ENCODE measurements at places on chromosomes 4 and X.

- no peak for DNase-seq
These were observed 8.7 kb upstream of the TADA2B start for GRCh38 chr4:7034262-7035081.

DNA sequence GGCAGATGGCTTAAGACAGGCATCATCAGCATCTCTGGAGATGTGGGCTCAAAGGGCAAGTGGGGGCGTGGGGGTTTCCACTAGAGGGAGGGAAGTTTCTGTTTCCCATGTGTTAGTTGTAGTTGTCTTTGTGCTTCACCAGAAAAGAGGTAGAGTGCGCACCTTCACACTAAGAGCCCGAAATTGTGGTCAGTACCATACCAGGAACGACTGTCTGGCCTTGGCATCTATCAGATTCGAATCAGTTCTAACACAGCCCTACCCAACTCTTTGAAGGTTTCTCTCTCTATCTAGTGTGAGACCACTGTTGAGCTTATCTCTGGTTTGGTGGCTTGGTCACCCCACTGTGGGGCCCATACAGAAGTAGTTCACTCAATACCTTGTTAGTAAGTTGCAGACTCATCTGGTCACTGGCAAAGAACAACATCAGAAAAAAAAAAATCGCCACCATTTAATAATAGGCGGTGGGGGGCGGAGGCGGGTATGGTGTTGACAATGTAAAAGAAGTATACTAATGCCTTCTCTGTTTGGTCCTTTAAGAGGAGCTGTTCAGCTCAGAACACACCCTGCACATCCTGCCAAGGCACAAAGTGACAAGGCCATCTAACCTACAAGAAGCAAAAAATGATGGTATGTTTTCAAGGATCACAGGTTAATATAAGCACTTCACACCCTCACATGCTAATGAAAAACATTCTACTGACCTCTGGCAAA, 71.1 kb downstream of the NYX start:
- DNase-seq: no peak

- DNase-seq: no peak
These were observed 960 bp downstream of the TRPC3 start for GRCh38 chr4:121950680-121951520.

GRCh38 chr4:186067757-186068385, 1.1 kb upstream of the TLR3 start:
- no peak for DNase-seq

GRCh38 chr4:140163029-140163810, 9.2 kb upstream of the MAML3 start:
- DNase-seq: no peak

DNA sequence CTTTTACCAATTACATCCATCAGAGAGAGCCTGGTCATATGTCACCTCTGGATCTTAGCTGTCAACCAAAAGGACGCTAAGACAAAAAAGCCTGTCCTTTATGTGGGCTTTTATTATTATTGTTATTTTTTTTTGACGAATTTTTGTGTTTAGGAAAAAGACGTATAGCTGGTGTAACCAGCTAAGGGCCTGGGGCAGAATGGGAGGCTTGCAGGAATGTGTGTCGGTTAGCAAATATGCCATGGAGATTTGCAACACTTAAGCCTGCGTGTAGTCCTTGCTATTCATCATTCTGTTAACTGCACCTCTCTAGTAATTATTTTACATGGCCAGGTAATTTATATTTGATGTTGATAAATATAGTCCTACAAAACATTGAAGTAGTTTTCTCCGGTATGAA, 93.5 kb downstream of the TACR3 start:
- no peak for DNase-seq

- peak; percentile 15 for DNase-seq
These were observed 214.0 kb downstream of the CAMK2D start for GRCh38 chr4:113547487-113548042.

- no peak for DNase-seq
These were observed 1.6 kb downstream of the RAB33A start for GRCh38 chrX:130173190-130173895.

GRCh38 chrX:46204721-46205422, 340.3 kb downstream of the ZNF674 start:
- DNase-seq: no peak

GRCh38 chrX:45009371-45010000, 136.5 kb downstream of the KDM6A start:
- DNase-seq: no peak

- peak; percentile 27 for DNase-seq
These were observed 14.1 kb downstream of the NOP14 start for GRCh38 chr4:2948895-2949781.

DNA sequence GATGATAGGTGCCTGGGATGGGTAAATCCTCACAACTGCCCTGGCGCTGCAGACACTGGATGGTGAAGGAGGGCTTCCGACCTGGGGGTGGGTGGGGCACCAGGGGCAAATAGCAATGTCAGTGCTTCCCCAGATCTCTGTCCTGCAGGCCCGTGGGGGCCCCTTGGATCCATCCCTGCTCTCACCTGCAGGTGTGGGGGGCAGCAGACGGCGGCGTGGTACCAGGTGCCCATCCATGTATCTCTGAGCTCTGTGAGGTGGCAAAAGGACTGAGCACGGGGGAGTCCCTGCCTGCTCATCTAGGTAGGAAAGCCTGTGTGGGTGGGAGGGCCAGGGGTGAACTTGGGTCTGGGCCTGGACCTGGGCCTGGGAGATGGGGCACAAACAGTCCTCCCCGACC, 6.5 kb upstream of the SYP start:
- no peak for DNase-seq

GRCh38 chrX:29634516-29634915, 580.8 kb upstream of the MAGEB2 start:
- DNase-seq: no peak
